Stimulated activated CD8-positive, alpha-beta memory T cell treated with anti-CD3 and anti-CD28 coated beads, Interleukin-15, amount 100 ng/mL, for 24 hours (primary cell): ENCODE measurements at places on chromosomes 4 and X.

- no peak for DNase-seq
These were observed 253.0 kb downstream of the PTTG2 start for GRCh38 chr4:38213083-38213805.

DNA sequence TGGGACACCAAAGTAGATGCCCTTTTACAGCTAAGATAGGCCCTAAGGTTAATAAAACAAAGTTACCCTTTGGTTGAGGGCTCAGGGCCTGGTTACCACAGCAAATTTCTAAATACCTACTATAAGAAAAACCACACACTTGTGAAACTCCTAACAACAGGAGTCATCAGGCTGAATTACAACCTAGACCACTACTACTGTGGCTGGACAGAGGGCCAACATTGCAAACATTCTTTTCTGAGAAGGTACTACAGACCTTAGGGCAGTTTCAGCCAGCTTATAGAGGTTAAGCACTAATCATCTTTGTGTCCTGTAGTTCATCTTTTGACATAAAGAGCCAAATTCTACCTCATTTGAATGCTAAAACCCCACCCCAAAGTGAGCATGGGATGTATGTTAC lies 504.0 kb downstream of the RAPGEF2 start:
- no peak for DNase-seq

DNA sequence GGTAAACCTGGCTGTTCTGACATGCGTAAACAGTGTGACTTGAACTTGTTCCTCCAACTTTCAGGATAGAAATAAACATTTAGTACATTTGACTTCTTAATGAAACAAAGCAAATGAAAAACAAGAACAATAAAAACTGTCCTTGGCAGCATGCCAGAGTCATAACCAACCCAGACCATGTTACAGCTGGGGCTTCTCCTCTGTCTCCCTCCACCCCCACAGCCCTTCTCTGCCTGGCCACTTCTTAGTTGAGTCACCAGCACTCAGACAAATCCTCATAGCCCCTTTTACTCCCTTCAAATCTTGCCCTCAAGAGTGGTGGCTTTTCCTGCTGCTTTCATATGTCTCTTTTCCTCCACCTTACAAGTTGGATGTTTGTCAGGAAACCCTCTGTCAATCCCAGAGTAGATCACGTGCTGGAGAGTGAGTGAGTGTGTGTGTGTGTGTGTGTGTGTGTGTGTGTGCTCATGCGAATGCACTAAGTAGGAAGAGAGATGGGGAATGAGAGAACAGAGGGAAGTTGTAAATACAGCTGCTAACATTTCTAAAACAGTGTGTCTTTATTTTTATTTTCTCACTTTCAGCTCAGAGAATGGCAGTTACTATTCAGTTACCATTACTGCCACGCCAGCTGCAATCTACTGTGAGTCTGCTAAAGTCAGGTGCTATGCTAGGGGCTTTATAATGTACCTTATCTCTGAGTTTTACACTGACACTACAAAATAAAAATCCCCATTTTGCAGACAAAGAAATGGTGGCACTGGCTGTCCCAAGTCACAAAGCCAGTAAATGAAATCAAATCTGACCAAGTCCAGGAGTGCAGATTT lies 15.0 kb downstream of the SCARB2 start:
- no peak for DNase-seq

- DNase-seq: no peak
These were observed at the start of gene DIPK2B for GRCh38 chrX:45200741-45201234. Gene DIPK2B (minus strand): TSS chrX:45200876. CDS start chrX:45200826, 50 bp downstream.

- no peak for DNase-seq
These were observed 2.0 kb downstream of the GABRA2 start for GRCh38 chr4:46387956-46388355.

GRCh38 chrX:29113221-29113620 lies 526.0 kb downstream of the IL1RAPL1 start:
- DNase-seq: no peak

- no peak for DNase-seq
These were observed 1733.3 kb upstream of the IGFBP7 start for GRCh38 chr4:58843455-58843854.

GRCh38 chr4:101846550-101846949 lies 56.0 kb downstream of the BANK1 start:
- no peak for DNase-seq

GRCh38 chrX:55007656-55008055 lies 7.5 kb downstream of the APEX2 start:
- no peak for DNase-seq

GRCh38 chrX:123797543-123798447 lies 62.1 kb upstream of the XIAP start:
- DNase-seq: no peak

DNA sequence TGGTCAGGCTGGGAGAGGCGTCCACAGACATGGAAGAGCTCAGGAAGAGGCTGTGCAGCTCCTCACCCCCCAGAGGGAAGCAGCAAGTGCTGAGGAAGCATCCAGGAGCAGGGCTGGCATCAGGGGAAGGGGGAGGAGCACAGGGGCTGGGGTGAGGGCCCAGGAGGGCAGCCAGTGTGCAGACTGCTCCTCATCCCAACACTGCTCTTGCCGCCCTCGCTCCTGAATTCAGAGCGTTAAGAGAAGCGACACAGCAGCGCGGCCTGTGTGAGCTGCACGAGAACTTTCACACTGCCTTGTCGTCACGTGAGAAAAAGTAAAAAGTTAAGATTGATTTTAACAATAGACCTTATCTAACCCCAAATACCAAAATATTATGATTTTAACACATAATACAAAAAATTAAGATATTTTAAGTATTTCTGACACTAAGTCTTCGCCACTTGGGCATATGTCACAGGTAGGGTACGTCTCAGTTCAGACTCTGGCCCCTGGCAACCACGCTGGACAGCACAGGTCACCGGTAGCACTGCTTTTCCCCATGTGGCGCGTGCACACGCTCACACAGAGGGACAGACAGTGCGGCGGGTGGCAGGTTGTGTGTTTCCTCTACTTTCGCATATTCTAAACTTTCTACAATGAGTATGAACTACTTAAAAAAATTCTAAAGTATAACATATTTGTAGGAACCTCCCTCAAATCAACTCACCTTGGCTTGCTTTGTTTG lies 19.7 kb downstream of the NOP14 start:
- DNase-seq: no peak

GRCh38 chr4:123398066-123398852 lies 1.7 kb downstream of the SPRY1 start:
- DNase-seq: peak; percentile 27

DNA sequence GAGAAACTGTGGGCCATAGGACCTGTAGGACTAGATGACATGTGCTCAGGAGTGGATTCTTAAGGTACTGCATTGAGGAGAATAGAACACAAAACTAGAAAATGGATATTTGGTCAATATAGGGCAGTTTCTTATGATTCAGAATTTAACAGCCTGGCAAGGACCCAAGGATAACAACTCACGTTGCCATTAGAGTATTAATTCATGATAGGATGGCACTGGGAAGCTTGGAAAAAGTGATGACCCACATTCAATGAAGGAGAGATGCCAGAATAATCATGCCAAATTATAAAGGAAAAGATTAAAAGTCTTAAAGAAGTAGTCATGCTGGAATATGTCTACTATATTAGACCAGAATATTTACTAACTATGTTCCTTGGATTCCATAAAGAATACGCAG lies 594.5 kb downstream of the ANKRD50 start:
- DNase-seq: no peak

GRCh38 chr4:52874948-52875347 lies 12.8 kb downstream of the RASL11B start:
- no peak for DNase-seq

- DNase-seq: no peak
These were observed 191.6 kb downstream of the ANAPC10 start for GRCh38 chr4:144906181-144906925.

- DNase-seq: no peak
These were observed 112.6 kb upstream of the TBL1X start for GRCh38 chrX:9352243-9352642.

DNA sequence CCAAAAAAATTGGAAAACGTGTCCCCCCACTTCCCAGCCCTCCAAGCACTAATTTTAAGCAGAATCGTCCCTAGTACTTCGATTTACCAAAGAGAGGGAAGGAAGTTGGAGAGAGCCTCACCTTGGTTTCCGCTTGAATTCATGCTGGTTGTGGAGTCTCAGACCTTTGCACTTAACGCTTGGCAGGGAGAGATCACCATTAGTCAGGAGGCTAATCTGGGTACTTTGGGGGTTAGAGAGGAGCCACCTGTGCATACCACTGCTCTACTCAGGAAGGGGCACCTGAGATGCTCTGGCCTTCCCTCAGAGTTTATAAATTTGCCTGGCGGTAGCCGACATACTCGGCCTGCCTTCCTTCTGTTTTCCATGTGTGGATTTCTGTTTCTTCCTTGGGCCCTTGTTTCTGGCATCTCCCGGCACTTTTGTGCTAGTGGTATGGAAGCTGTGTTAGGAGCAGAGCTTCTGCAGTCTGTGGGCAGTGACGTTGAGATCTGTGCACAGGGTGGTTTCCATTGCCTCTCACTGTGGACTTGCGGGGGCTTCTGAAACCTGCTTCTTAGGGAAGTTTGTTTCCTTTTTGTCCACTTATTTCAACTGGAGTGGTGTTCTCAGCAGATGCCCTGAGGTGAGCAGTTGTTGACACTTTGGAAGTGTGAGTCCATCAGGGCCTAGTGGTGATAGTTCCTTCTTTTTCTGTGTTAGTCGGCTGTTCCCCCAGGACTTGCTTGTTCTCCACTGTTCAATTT lies 104.2 kb downstream of the TMEM131L start:
- DNase-seq: no peak

- DNase-seq: no peak
These were observed 193.2 kb downstream of the COMMD8 start for GRCh38 chr4:47270201-47270888.

DNA sequence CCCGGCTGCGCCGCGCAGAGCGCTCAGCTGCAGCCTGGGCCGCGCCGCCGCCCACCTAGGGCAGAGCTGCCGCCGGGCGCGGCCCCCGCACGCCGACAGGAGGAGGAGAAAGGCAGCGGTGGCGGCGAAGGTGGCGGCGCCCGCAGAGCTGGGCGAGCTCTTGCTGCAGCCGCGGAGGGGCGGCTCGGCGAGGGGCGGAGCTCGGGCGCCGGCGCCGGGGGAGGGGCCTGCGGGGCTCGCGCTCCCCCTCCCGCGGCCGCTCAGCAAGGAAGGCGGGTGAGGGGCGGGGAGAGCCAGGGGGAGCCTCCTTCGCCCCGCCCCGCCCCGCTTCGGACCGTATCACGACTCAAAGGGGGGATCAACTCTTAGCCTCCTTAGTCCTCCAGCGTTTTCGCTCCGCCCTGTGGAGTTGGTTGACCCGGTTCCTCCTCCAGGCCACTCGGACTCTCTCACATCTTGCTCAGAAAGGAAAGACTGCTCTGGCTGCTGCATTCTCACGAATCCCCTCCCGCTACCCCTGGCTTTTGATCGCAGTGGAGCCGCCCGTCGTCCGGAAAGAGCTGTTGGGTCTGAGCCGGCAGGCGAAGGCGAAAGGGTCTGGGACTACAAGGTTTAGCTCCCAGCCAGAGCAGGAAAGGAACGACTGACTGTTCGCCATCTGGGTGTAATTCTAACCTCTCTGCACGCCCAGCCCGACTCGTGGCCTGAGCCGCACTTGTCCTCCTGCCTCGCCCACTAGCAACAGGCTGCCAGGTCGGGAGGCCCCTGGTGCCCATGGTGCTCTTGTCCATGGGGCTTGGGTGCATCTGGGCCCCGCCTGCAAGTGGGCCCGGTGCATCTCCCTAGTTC lies at the start of gene ATP8A1:
Gene ATP8A1, minus strand, starts transcription at position 162 of the 849 bp plus-strand sequence. CDS start 232 bp downstream, outside the sequence.
- peak; percentile 77 for DNase-seq

- DNase-seq: no peak
These were observed 30.8 kb downstream of the DOK7 start for GRCh38 chr4:3493720-3494461.
